ENCODE measurements at places on chromosomes 5 and 9.

- H3K27me3 ChIP-seq: no peaks in the 10 kb centered on the region
- no peak for DNase-seq
- peaks cover 5% of the 10 kb centered on the region for H3K4me1 ChIP-seq
- H3K4me3 ChIP-seq: no peak overlapping the region
These were observed 370.4 kb upstream of the GRAMD2B start for GRCh38 chr5:126052791-126053190.

GRCh38 chr5:65624571-65625555, at the start of the genes SHLD3 and TRAPPC13:
TSS of gene SHLD3 (plus strand) at chr5:65625027. CDS start at chr5:65629588, 4,561 bp downstream.
TSS of gene TRAPPC13 (plus strand) at chr5:65625027. CDS start at chr5:65625061, 34 bp downstream.
- no peaks in the 10 kb centered on the region for H3K27me3 ChIP-seq
- H3K4me3 ChIP-seq: peak within 1 kb of the TSS; percentile 55
- peaks cover 12% of the 10 kb centered on the region for H3K4me1 ChIP-seq
- H3K36me3 ChIP-seq: peaks cover 8% of the 10 kb centered on the region
- peak within 1 kb of the TSS; percentile 29 for H3K27ac ChIP-seq

- no peak overlapping the region for H3K27ac ChIP-seq
- H3K27me3 ChIP-seq: no peaks in the 10 kb centered on the region
- no peaks in the 10 kb centered on the region for H3K4me1 ChIP-seq
- H3K4me3 ChIP-seq: no peak overlapping the region
- DNase-seq: no peak
- H3K36me3 ChIP-seq: no peaks in the 10 kb centered on the region
These were observed 309.3 kb downstream of the BNC2 start for GRCh38 chr9:16561121-16561520.

- H3K27me3 ChIP-seq: no peaks in the 10 kb centered on the region
- DNase-seq: no peak
- H3K4me1 ChIP-seq: no peaks in the 10 kb centered on the region
- no peak overlapping the region for H3K4me3 ChIP-seq
- H3K27ac ChIP-seq: no peak overlapping the region
These were observed 348.8 kb downstream of the CWC27 start for GRCh38 chr5:65117525-65117924.

DNA sequence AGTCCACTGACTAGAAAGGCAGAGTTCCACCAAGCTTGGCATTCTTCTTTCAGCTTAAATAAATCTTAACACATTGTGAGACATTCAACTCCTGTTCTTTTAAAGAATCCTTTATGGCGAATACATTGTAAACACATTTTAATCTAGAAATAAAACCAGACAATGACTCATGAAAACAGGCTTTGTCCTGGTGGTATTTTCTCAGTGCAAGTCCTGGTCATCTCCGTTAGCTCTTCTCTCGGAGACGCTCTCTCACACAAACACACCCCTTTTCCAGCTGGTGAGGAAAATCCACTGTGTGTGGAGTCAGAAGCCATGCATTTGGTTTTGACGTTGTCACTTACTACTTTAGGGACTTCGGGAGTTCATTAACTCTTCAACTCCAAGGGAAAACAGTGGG, 140.4 kb downstream of the AUH start:
- H3K27me3 ChIP-seq: no peaks in the 10 kb centered on the region
- H3K36me3 ChIP-seq: no peaks in the 10 kb centered on the region
- H3K4me3 ChIP-seq: no peak overlapping the region
- peak; percentile 78 for DNase-seq

- H3K4me1 ChIP-seq: 0 out of 2 replicates have a peak, but pooled peaks cover 3% of the 10 kb centered on the region
- no peak within 1 kb of the TSS for H3K27ac ChIP-seq
- H3K36me3 ChIP-seq: no peaks in the 10 kb centered on the region
These were observed at the start of gene TMEFF1 for GRCh38 chr9:100472788-100473275. TSS of gene TMEFF1 (plus strand) at chr9:100473149. CDS start at chr9:100473545, 396 bp downstream.

DNA sequence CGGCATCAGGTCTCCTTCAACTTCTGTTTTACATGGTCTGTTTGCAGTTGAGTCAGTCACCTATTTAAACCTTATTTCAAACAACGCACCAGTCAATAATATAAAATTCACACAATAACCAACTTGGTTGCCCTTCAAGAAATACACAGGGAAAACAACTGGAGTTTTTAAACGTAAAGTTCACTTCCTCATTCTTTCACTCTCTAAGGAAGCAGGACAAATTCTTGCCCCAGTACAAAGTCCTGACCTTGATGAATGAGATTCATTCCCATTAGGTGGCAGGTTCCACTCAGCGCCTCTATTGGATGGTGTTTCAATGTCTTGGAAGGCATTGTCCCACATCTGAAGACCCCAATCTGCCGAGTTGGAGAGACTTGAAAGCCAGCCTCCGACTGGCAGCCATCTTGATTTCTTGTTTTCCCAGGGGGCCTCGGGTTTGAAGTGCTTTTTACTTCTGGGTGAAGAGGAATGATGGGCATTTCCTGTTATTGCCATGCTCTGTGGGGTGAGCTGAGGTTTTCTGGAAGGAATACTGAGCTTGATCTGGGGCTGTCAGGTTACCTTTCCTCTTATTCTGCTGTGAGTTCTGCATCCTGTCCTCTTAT, 105.0 kb downstream of the ACER2 start:
- no peak for DNase-seq
- no peak overlapping the region for H3K27ac ChIP-seq
- no peaks in the 10 kb centered on the region for H3K36me3 ChIP-seq
- no peaks in the 10 kb centered on the region for H3K27me3 ChIP-seq

GRCh38 chr9:16671591-16672137, 198.8 kb downstream of the BNC2 start:
- no peak for DNase-seq
- no peak overlapping the region for H3K4me3 ChIP-seq
- no peak overlapping the region for H3K27ac ChIP-seq
- no peaks in the 10 kb centered on the region for H3K27me3 ChIP-seq
- peaks cover 33% of the 10 kb centered on the region for H3K4me1 ChIP-seq

- H3K27me3 ChIP-seq: no peaks in the 10 kb centered on the region
- no peak overlapping the region for H3K27ac ChIP-seq
- no peak overlapping the region for H3K4me3 ChIP-seq
- DNase-seq: no peak
- H3K4me1 ChIP-seq: peaks cover 35% of the 10 kb centered on the region
These were observed 291.9 kb downstream of the FBXL7 start for GRCh38 chr5:15791859-15792258.

- peak overlapping the region; percentile 13 for H3K27ac ChIP-seq
- peak; percentile 42 for DNase-seq
- no peaks in the 10 kb centered on the region for H3K27me3 ChIP-seq
- peaks cover 23% of the 10 kb centered on the region for H3K4me1 ChIP-seq
These were observed 459.3 kb upstream of the MEF2C start for GRCh38 chr5:89342106-89342876.

- no peak for DNase-seq
- no peak overlapping the region for H3K4me3 ChIP-seq
- H3K27ac ChIP-seq: no peak overlapping the region
- peaks cover 28% of the 10 kb centered on the region for H3K4me1 ChIP-seq
- no peaks in the 10 kb centered on the region for H3K27me3 ChIP-seq
- no peaks in the 10 kb centered on the region for H3K36me3 ChIP-seq
These were observed 25.4 kb downstream of the BOD1 start for GRCh38 chr5:173591056-173591514.

- no peaks in the 10 kb centered on the region for H3K27me3 ChIP-seq
- peaks cover 8% of the 10 kb centered on the region for H3K4me1 ChIP-seq
These were observed 4.9 kb downstream of the TPRN start for GRCh38 chr9:137195525-137196220.

- H3K4me3 ChIP-seq: no peak overlapping the region
- H3K27me3 ChIP-seq: no peaks in the 10 kb centered on the region
- H3K27ac ChIP-seq: no peak overlapping the region
- no peaks in the 10 kb centered on the region for H3K4me1 ChIP-seq
- no peaks in the 10 kb centered on the region for H3K36me3 ChIP-seq
These were observed 483.5 kb downstream of the AGTPBP1 start for GRCh38 chr9:85258236-85258635.

DNA sequence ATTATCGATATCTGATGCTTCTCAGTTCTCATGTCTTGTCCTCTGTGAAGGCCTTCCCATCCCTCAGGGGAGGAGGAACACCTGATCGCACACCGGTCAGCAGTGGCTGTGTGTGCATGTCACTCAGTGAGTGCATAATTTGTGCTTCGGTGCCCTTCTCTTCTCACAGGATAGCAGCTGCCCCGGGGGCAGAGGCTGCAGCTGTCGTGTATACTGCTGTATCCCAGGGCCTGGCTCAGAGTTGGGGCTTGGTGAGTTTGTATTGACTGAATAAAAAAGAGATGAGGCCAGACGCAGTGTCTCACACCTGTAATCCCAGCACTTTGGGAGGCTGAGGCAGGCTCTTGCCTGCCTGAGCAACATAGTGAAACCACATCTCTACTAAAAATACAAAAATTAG, 49.7 kb upstream of the NCS1 start:
- peaks cover 36% of the 10 kb centered on the region for H3K4me1 ChIP-seq
- DNase-seq: no peak
- H3K36me3 ChIP-seq: peaks cover 46% of the 10 kb centered on the region
- H3K27me3 ChIP-seq: no peaks in the 10 kb centered on the region
- H3K4me3 ChIP-seq: no peak overlapping the region

DNA sequence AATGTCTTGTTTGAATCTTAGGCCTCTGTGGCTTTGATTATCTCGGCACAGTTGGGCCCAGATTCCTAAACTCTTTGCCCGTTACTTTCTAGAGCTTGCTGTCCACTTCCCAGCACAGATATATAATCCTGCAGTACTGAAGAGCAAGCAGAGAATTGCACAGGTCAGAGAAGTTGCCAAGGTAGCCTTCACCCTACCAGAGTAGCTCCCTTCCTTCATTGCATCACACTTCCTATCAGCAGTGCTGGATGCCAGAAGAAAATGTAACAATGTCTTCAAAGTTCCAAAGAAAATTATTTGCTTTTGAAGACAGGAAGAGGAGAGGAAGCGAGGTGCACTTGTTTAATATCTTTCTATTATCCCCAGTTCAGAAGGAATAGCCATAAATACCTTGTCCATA, 38.1 kb upstream of the SPATA31D4 start:
- no peaks in the 10 kb centered on the region for H3K36me3 ChIP-seq

DNA sequence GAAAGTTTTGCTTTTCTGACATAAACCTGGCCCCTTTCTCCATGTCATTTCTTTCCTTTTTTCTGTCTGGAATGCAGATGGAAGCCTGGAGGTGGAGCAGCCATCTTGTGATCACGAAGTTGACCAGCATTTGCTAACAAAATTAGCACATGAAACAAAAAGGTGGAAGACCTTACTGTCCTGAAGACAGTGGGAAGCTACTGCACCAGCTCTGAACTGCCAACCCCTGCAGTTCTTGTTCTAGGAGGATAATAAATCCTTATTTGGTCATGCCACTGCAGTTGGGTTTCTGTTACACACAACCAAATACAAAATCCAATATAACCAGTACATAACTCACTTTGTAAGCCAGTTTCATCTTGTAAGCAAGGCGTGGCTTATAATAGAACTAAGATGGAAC, 249.4 kb upstream of the TBCA start:
- H3K36me3 ChIP-seq: no peaks in the 10 kb centered on the region
- no peaks in the 10 kb centered on the region for H3K27me3 ChIP-seq
- no peak for DNase-seq
- no peaks in the 10 kb centered on the region for H3K4me1 ChIP-seq
- H3K27ac ChIP-seq: no peak overlapping the region

GRCh38 chr5:18027241-18027867, 393.1 kb downstream of the TAF11L14 start:
- no peaks in the 10 kb centered on the region for H3K36me3 ChIP-seq
- DNase-seq: no peak
- H3K4me3 ChIP-seq: no peak overlapping the region
- no peaks in the 10 kb centered on the region for H3K4me1 ChIP-seq

DNA sequence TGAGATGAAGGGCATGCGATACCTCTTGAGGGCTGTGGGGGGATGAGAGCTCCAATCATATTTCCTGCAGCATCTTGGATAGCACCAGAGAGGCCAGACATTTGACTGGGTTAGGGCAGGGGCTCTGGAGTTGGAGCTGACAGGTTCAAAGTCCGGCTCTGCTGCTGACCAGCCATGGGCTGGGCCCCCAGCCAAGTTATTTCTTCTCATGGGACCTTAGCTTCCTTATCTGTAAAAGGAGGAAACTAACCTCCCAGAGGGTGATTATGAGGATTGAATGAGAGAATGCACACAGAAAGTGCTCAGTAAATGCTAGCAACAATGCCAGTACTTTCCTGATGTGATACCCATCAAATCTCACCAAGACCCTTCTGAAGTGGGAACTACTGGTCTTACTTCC, 65.2 kb upstream of the SLC25A51 start:
- H3K36me3 ChIP-seq: peaks cover 33% of the 10 kb centered on the region
- H3K4me1 ChIP-seq: peaks cover 15% of the 10 kb centered on the region
- no peak overlapping the region for H3K4me3 ChIP-seq
- DNase-seq: no peak
- H3K27me3 ChIP-seq: no peaks in the 10 kb centered on the region

DNA sequence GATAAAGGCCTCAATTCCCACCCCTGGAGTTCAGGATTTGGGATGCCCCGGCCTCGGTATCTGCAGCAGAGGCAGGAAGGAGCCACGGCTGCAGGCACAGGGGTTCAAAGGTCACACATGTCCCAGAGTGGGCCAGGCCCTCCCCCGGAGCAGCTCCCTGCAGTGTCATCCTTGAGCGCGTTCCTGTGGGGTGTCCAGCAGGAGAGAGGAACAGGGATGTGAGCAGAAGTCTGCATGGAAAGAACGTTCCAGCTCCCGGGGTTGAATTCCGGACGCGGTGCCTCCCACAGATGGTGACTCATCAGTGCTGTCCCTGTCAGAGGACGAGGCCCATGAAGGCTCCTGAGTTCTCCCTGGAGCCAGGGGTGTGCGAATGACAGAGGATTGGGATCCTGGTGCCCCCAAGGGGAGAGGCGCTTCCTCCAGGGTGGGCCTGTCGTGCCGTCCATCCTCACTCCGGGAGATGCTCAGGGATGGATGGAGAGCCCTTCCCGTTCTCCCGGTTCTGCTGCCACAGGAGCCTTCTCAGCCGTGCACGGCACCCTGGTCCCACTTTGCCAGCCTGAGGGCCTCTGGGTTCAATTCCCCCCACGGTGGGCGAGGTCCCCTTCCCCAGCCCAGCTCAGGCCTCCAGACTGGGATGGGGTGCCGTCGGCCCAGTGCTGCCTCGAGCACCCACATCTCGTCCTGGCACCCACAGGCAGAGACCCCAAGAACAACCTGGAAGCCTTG, 3.1 kb downstream of the LCN1 start:
- no peaks in the 10 kb centered on the region for H3K36me3 ChIP-seq
- H3K4me1 ChIP-seq: no peaks in the 10 kb centered on the region
- H3K4me3 ChIP-seq: no peak overlapping the region
- H3K27me3 ChIP-seq: no peaks in the 10 kb centered on the region
- peak; percentile 42 for DNase-seq
- no peak overlapping the region for H3K27ac ChIP-seq

DNA sequence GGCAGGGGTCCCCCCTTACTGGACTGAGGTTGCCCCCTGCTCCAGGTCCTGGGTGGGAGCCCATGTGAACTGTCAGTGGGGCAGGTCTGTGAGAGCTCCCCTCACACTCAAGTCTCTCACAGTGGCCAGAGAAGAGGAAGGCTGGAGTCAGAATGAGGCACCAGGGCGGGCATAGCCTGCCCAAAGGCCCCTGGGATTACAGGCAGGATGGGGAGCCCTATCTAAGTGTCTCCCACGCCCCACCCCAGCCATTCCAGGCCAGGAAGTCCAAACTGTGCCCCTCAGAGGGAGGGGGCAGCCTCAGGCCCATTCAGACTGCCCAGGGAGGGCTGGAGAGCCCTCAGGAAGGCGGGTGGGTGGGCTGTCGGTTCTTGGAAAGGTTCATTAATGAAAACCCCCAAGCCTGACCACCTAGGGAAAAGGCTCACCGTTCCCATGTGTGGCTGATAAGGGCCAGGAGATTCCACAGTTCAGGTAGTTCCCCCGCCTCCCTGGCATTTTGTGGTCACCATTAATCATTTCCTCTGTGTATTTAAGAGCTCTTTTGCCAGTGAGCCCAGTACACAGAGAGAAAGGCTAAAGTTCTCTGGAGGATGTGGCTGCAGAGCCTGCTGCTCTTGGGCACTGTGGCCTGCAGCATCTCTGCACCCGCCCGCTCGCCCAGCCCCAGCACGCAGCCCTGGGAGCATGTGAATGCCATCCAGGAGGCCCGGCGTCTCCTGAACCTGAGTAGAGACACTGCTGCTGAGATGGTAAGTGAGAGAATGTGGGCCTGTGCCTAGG, at the start of gene CSF2:
Gene CSF2, plus strand, starts transcription at position 559 of the 783 bp plus-strand sequence. Its CDS starts 35 bp downstream, at position 594.
- H3K4me3 ChIP-seq: no peak within 1 kb of the TSS
- peak within 1 kb of the TSS; percentile 53 for H3K27ac ChIP-seq
- H3K27me3 ChIP-seq: no peaks in the 10 kb centered on the region
- H3K4me1 ChIP-seq: peaks cover 31% of the 10 kb centered on the region

All from SJSA1 (cell line).